ENCODE measurements at places on chromosomes 5 and 9. TPM values are rescaled to one million over a fixed set of nuclear protein-coding genes. Genes with fewer than 3 reads are reported as not detected.

DNA sequence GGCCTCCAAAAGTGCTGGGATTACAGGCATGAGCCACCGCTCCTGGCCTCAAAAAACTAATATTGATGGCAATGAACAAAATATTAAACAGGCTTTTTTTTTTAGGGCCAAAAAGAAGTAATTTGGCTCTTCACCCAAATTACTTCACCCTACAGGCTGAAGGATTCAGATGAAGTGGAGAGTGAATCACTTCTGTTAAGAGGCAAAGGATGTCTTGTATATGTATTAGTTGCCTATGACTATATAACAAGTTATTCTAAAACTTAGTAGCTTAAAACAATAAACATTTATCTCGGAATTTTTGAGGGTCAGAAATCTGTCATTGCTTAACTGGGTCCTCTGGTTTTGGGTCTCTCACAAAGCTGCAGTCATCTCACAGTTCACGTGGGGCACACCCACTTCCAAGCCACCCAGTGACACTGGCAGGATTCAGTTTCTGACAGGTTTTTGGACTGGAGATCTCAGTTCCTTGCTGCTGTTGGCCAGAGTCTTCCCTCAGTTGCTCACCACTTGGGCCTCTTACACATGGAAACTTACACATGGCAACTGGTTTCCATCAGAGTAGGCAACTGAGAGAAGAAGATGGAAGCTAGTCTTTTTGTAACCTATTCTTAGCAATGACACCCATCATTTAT is 66.7 kb downstream of the IQGAP2 start:
- DNase-seq = no peak

DNA sequence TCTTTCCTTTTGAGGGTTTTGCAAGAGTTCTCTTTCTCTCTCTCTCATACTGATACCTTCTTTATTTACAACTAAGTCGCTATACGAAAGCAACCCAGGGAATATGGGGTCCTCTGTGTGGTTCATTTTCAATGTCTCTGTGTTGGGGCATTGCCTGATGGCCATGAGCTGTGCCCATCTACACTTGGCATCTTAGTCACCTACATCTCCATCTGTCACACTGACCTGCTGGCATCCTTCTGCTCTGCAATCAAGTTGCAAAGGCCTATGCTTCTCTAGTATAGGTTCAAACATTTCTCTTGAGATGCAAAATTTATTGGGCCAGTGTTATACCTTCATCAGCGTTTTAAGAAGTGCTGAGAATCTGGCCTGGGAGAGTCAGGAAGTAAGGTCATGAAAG is 228.2 kb downstream of the MTRR start:
- no peak for DNase-seq

GRCh38 chr9:21873540-21874221 is 71.2 kb downstream of the MTAP start:
- DNase-seq = peak; percentile 46

GRCh38 chr5:65480306-65480865 is 1.3 kb downstream of the ADAMTS6 start:
- DNase-seq = peak; percentile 80

The FBN2 gene
- 4.2 TPM for total RNA-seq

DNA sequence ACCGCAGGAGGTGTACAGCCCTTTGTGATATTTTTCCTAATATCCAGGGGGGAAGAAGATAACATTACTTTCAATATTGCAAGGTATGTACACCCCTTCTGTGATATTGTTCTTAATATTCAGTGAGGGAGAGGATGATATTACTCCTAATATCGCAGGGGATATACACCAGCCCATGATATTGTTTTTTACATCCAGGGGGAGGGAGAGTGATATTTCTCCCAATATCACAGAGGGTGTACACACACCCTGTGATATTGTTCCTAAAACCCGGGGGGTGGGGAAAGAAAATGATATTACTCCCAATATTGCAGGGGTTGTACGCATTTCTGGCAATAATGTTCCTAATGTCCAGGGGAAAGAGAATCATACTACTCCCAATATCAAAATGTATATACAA is 58.0 kb upstream of the SLC25A48 start:
- no peak for DNase-seq

DNA sequence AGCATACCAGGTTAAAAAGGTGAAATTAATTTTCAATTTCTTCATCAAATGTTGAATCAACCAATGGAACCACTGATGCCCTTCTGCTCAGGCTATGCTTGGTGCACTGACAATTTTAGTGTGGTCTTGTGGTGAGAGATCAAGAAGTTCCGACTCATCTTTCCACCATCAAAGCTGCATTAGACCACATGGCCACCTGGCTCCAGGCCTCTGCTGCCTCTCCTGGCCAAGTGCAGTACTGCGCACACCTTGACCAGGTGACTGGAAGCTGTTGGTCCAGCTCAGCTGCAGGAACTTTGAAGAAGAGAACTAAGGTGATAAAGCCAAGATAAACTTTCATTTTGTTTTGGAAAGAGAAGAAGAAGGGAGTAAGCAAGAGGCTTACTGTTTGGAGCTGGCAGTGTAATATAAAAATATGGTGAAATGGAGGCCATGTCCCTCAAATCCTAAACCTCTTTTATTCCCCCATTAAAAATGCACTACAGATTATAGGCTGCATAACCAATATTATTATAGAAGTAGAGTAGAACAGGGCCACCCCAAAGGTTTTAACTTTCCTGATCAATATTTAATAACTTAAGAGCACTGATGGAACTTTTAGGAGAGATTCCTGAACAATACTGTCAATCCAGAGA is 315.5 kb upstream of the C9orf72 start:
- peak; percentile 9 for DNase-seq

Data from myocyte (in vitro differentiated cells).